Jurkat, Clone E6-1 (cell line): ENCODE measurements at places on chromosomes 7 and 10.
A peak's percentile ranks its signal among the peaks of the same experiment; 100 is the strongest.

DNA sequence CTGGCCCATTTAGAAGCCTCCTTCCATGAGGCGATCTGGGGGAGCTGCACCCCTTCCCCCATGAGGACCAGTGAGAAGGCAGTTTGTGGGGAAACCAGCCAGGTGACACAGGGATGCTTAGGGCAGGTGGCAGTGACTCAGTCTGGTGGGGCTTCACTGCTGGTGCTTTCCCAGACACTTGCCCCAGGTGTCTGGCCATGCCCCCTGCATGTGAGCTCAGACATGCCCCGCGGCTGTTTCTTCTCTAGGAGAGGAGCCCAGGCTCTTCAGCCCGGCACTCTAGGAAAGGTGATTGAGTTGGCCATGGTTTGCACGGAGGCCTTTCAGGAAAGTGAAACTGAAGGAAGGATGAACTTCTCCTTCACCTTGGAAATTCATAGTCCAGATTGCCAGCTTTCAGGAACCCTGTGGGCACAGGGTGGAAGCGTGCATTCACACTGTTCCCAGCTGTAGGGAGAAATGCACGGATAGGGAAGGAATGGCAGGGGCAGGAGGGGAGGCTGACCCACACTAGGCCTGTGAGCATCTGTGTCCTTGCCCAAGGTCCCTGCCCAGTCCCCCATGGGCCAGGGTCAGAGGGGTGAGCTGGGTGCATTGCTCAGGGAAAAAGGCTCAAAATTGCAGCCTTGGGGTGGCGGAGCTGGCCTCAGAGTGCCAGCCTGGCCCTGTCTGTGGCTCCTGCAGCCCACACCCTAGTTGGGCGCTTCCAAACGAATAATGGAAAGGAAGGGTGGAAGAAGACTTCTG lies 359.1 kb downstream of the GLRX3 start:
- no peak for DNase-seq

DNA sequence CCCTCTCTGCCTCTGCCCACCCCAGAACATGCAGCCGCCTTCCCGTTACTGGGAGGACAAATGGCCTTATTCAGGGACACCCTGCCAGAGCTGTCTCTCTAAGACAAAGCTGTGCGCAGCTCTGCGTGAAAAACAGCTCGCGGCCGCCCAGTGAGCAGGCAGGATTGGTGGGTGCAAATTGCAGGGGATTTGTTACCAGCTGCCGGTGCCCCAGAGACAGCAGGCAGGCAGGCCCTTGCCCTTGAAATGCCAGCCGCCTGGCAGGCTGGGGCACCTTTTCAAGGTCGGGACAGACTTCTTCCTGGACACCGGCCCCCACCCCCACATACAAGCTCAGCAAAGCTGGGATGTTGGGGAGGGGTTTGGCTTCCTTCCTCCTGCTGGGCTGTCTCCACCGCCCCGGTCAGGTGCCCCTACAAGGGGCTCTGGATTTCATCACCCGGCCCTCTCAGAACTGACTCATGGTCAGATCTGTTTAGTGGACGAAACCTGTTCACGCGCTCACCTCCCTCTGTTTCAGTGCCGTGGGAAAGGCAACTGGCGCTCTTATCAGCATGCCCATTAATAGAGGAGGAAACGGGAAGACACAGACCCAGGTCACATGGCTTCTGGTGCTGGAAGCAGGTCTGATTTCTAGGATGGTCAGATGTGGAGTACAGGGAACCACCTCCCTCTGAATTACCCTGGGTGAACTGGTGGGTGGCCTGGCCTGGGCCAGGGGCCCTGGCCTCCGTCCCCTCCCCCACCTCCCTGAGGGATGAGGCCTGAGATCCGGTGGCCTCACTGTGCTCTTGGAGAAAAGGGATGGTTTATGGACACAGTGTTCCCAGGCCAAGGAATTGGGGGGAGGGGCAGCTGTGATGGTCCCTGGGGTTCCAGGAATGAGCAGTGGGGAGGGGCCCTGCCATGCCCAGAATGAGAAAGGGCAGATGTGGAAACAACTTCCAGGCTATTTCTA lies 123.9 kb upstream of the PPIF start:
- no peak for DNase-seq

DNA sequence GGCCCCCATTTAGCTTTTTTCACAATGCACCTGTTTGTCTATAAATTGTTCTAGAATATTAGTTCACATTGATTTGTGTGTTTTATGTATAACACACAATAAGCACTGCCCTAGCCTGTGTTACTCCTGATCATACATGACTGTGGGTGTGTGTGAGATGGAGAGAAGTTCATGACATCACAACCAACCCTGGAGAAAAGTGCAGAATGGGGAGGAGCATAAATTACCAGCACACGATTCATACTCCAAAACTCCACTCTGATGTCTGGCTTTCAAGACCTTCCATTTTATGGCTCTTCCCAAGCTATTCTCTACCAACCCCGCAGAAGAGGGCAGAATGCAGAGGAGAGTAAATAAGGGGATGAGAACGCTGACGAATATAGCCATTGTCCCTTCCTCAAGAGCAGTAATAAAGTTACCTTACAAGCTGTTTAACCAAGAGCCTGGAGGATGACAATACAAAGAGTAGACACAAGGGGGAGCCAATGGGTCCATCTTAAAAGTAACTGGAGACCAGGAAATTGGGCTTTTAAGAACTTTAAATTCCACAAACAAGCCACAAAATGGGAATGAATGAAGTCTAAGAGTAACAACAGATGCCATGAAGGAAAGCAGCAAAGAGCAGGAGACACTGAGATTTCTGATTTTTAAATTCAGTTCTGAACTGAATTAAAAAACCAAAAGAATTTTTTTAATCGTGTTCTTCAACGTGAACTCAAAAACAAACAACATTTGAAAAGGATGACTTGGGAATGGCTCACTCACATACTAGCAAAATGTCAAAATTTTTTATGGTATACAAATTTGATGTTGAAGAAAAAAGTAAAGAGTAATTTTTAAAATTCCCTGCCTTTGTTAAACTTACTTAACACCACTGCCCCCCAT lies 159.6 kb downstream of the PARD3 start:
- DNase-seq: peak; percentile 64

DNA sequence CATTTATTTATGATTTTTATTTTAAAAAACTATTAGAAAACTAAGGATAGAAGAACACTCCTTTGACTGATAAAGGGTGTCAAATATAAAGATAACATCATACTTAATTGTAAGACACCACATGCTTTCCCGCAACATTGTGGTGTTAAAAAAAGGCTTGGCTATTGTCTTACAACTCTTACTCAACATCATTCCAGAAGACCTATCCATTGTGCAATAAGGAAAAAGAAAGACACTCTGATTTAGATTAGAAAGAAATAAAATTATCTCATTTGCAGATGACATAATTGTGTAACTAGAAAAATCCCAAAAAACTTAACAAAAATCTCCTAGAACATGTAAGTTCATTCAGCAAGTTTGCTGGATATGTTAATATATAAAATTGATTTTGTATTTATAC lies 296.7 kb upstream of the GNAI1 start:
- DNase-seq: no peak

DNA sequence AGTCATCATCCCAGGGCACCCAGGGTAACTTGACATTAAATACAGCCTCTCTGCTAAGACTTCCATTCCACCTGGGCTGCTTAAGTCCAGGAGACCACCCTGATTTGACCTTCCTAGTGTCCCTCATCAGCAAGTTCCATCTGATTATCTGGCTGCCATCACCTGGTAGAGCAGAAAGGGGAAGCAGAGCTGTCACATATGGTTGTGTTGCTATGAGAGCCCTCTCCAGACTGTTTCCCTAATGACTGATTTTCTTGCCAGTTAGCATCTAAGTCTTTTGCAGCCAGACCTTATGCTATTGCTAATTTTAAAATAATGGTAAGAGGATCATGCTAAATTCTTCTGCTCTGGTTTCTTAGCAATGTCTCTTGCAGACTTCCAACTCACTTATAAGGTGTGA lies 38.7 kb downstream of the KCNH2 start:
- DNase-seq: no peak

DNA sequence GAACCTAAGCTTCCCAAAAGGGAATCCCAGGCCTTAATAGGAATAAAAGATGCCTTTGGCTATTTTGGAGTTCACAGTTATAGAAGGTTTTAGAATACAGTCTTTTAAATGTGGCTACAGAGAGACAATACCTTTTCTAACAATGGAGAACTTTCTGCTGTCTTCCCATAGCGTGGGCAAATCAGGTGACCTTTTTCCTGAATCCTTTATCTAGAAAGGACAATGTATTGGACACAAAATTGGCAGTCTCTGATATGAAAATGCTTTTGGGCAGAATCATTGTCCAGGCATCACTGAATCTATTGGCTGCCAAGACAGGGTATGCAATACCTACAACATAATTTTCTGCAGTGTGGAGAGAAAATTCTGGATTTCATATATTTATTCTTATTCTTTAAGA lies 7.8 kb upstream of the ABLIM1 start:
- DNase-seq: no peak

DNA sequence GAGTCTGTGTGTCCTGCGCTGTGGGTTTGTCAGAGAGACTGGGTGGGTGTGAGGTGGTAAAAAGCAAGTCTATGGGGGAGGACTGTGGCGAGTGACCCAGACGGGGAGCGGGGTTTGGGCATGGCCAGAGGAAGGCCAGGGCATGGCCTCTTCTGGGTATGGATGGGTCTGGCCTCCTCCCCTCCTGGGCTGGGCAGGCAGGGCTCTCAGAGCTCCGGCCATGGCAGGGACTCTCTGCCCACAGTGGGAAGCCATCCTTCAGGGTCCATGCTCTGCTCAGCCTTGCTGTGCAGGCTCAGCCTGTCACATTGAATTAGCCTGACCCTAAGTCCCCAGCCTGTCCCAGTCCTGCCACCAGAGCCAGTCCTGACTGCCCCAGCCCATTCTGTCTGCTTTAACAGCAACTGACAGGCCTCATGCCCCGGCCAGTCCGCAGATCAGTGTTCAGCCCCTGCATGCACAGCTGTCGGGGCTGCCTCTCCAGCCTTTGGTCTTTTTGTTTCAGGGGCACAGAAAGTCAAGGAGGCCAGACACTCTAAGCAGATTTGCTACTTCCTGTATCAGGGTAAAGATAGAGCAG lies 7.9 kb downstream of the ANTXRL start:
- no peak for DNase-seq
